ENCODE measurements at places on chromosomes 12 and 14.

GRCh38 chr14:56754921-56755320 is 55.4 kb downstream of the OTX2 start:
- DNase-seq, result no peak

- no peak for DNase-seq
Observed at GRCh38 chr12:50082644-50083043, 2.5 kb upstream of the SMARCD1 start.

GRCh38 chr14:50003213-50004021 is 110.5 kb downstream of the ARF6 start:
- no peak for DNase-seq

DNA sequence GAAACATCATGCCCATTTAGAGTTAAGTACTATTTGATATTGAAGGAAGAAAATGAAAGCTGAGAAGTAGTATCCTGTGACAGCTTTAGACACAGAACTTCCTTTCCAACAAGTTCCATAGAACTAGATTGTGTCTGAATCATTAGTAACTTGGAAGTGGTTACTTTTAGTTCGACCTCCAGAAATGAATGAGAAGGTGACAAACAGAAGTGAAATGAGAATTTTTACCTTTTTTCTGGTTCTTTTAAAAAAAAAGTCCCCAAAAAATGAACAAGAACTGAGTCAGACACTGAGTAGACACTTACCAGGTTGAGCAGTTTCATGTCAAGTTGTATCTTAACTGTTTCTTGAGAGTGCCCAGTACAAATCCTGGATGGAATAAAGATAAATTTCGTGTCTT is 3.0 kb downstream of the ATP6V0A2 start:
- DNase-seq, result no peak

DNA sequence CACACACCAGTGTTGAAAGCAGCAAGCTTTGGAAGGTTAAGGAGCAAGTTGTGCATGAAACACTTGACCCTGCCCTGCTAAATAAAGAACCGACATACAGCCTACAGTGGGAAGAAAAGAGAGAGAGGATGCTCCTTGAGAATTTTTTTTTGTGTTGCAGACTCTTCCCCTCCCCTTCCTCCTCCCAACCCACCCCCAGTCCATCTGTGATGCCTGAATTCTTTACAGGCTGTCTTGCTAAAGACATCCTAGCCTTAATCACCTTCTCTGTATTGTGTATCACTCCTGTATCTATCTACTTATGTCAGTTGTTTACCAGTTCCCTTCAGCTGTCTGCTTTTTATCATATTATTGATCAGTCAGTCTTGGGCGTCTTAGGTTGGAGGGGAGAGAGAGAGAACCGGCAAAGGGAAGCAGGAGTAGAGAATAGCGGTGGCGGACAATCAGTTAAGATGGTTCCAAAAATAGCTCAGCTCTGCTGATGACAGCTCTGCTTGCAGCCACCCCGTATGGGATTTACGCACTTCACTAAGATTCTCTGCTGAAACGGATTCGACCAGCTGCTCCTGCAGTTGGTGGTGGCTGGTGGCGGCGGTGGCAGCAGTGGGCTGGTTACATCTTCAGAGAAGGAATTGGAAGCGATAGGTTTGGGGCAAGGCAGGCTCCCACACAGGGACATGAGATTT is 664.7 kb downstream of the NRXN3 start:
- no peak for DNase-seq

DNA sequence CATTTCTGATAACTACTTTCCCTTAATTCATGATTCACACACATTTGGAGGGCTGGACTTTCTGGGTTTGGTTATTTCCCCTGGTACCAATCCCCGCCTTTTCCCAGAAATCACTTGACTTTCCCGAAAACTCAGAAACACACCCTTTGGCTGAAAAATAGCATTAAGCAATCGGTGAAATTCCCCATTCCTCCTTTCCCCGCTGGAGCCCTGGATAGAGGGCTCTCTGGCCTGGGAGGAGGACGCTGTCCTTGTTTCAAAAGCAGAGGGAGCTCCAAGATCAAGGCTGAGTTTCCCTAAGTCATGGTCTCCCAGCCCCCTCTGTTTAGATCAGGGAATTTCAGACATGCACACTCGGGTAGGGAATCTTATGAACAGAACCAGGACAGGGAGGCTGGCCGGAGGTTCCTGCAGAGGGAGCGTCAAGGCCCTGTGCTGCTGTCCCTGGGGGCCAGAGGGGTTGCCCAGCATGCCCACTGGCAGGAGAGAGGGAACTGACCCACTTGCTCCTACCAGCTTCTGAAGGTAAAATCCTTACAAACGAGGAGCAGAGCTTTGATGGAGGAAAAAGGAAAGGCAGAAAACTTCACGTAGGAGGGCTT is at the start of gene C1S:
Gene C1S, plus strand, starts transcription at position 366 of the 602 bp plus-strand sequence. CDS start 1,195 bp downstream, outside the sequence.
- peak; percentile 85 for DNase-seq

- DNase-seq, result no peak
Observed at GRCh38 chr12:29879606-29880308, 96.0 kb upstream of the TMTC1 start.

GRCh38 chr12:100221523-100221922 is 20.9 kb downstream of the ACTR6 start:
- DNase-seq, result no peak

Data from HFF-Myc (cell line).